ENCODE measurements at places on chromosomes 3 and 15. TPM values are rescaled to one million over a fixed set of nuclear protein-coding genes. Genes with fewer than 3 reads are reported as not detected.
A peak's percentile ranks its signal among the peaks of the same experiment; 100 is the strongest.

DNA sequence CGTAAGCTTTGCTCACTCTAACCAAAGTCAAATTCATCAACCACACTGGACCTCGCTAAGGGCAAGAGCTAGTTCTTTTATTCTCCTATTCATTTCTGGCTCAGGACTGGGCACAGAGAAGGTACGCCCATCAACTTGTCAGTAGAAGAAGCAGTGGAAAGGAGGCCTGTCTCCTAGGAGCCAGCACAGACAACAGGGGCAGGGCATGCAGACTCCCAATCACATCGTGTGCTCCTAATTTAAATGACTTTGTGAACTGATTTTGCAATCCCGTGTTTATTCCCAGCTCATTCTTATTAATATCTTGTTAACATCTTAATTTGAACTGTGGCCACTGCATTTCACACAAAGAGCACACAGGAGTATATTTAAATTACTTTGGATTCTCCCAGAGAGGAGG, 161.1 kb upstream of the BCL6 start:
- DNase-seq, result no peak

DNA sequence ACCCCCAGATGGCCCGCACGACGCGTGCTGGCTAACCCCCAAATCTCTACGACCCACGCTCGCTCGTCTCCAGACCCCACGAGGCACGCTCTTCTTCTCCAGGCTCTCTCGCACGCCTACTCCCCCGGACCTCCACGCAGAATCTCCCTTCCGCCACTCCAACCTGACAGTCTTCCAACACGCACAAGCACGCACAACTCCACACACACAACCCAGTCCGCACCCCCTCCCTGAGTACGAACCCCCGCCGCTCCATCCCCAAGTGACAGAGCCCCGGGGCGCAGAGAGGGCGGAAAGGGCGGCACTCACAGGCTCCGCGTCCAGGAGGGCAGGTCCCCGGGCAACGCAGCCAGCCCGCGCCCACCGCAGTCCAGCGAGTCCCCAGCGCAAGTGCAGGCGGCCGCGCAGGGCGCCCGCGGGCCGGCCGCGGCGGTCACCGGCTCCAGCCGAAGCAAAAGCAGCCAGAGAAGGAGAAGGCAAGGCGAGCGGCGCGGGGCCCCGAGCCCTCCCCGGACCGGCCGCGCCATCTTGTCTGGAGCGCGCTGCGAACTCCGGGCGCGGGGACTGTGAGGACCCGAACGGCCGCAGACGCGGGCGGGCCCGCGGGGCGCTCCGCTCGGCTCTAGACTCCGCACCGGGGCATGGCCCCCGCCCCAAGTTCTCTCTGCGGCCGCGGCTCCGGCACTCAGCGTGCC, 794 bp downstream of the LRIG1 start:
- DNase-seq, result peak; percentile 7

DNA sequence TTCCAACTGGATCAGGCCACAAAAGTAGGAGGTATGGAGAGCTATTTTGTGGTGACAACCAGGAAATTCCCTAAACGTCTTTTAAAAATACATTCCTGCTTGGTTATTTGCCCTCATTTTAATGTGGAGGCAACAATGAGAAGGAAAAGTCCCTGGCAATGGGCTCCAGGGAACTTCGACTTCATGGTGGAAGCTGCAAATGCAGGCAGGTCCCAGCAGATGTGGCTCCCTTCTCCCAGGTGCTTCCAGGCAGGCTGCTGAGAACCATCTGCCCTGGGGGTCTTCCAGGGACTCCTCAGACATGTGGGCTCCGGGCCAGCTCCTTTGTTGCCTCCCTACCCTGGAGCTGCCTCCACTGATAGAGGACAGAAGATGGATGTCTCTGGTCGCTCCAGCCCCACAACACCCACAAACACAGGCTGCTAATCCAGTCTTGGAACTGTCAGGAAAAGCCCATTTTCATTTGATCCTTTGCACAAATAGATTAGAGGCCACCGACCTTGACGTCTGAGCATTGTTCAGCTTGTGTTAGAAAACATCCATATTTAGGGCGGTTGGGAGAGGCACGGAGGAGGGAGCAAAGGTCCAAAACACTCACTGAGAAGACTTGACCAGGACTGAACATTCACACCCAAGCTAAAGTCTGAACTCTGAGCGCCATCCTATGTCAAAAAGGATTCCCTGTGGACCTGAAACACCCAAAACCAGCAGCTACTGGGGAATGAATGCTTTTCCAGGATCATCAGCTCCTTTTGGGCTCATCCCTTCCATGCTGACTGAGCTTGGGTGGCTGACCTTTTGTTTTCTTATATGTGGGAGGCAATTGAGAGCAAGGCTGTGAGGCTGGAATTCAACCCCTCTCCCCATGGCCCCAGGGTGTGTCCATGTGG, 30.2 kb upstream of the SLCO2A1 start:
- DNase-seq, result no peak

GRCh38 chr3:49812916-49813496, 747 bp downstream of the UBA7 start:
- no peak for DNase-seq

DNA sequence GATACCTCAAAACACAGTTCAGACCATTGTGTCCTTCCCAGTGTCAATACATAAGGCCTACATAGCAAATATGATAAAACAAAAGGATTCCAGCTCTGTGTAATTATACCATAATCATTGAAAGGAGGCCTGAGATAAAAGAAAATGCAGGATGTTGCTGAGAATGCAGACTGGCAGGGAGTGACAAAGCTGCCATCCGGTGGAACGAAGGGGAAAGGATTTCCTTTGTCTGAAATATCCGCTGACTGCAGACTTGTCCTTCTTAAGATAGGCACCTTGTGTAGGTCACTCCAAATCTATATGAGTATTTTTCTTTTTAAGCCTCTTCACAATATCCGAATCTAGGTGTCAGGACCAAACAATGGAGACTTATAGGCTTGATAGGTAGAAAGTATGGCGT, 108.0 kb downstream of the KCNH8 start:
- no peak for DNase-seq

DNA sequence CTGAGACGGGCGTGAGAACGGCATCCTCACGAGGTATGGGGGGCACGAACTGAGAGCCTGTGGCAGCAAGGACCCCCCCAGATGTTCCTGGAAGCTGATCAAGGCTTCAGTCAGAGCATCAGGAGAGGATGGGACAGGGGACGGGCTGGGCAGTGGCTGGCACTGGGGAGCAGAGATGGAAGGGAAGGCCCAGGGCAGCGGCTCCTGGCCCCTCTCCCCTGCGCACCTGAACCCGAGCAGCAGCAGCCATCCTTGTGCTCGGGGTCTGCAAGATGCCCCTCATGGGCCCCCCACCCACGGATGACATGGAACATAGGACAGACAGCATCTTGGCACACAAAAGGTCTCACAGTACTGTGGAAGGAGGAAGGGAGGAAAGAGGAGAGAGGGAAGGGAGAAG, 51.3 kb downstream of the DHX30 start:
- DNase-seq, result no peak

GRCh38 chr15:38554354-38554753, 10.3 kb downstream of the RASGRP1 start:
- DNase-seq, result no peak

- no peak for DNase-seq
Measured at GRCh38 chr15:73476704-73477216, 33.8 kb downstream of the REC114 start.

DNA sequence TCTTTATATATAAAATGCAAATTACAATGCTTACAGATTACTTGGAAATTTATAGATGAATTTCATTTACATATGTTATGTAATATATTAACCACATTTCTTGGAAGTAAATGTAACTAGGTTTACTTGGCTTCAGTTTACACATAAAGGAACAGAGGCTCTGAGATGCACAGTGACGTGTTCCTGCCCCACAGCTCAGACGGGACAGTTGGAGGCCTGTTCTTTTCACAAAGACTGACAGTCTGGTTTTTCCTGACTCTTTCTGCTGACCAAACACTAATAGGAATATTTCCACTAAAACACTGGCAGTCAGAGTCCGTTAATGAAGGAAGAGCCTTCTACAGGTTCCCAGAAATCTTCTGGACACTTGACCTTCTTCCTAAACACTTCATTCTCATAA, 336.1 kb downstream of the MFSD1 start:
- DNase-seq, result no peak

- DNase-seq, result no peak
Measured at GRCh38 chr3:180657094-180657493, 22.2 kb downstream of the CCDC39 start.

DNA sequence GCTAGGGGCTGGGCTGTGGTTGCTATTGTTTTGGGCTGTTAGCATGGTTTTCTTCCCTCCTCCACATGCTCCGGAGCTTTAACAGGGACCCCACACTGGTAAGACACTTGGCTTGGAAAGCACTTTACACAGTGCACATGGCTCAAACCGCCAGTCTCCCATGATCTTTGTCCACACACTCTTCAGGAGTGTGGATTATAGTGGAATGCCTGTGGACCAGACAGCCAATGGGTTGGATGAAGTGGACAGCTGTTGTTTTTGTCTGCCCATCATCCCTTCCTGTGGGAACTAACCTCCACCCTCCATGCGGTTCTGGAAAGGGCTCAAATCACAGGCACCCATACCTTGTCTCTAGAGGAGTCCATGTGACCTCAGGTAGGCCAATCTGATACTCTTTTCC, 10.0 kb downstream of the PAQR9 start:
- DNase-seq, result no peak

DNA sequence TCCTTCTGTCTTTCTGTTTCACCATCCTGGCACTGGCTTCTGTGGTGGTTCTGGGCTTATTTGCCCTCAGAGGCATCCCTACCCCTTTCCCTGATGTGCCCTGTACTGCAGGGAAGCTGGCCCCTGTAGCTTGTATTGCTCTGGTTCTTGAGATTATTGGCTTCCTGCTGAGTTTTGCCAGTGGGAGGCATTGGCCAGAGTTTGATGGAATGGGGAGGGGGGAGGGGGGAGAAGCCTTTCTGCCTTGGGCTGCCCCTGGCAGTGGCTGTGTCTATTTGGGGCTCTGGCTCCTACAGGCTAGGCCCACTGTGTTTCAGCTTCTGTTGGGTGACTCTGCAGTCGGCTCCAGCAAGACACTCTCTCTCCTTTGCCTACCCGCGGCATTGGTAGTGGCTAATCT, 41.6 kb upstream of the SEMA6D start:
- no peak for DNase-seq

GP9 gene
- not detected for total RNA-seq

CRYGS gene
- 12.1 TPM for total RNA-seq

ZFAND6 gene
- 71.9 TPM for total RNA-seq

AADACL2 gene
- not detected for total RNA-seq

TTLL13 gene
- 0.71 TPM for total RNA-seq

WDR72 gene
- not detected for total RNA-seq

GOLGA8J gene
- 0.60 TPM for total RNA-seq

CKMT1A gene
- total RNA-seq, result not detected

RHOV gene
- not detected for total RNA-seq

All from naive thymus-derived CD8-positive, alpha-beta T cell (primary cell).